ENCODE measurements at places on chromosomes 13 and 19.
A peak's percentile ranks its signal among the peaks of the same experiment; 100 is the strongest.

- no peak for DNase-seq
Observed at GRCh38 chr19:7265963-7266362, 28.3 kb downstream of the INSR start.

DNA sequence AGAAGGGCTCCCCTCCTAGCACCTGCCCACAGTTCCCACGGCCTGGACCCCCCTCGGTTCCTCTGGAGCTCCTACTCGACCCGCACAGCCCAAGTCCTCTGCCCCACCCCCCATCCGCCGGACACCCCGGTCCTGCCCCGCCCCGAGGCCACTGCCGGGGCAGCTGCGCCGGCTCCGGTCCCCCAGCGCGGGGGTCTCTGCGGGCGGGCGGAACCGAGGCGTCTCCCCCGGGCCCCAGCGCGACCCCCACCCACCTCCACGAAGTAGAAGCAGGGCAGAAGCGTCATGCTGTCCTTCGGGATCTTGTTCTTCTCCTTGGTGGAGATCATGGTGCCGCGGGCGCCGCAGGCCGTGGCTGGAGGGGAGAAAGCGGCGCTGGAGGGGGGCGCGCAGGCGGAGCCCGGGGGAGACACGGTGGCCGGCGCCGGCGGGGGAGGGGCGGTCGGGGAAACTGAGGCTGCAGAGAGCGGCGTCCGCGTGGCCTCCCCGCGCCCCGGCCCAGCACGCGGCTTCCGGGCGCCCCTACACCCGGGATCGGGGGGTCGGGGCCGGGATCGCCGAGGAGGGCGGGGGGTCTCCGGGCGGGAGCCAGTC is 427 bp downstream of the PLPPR3 start:
- DNase-seq = no peak

DNA sequence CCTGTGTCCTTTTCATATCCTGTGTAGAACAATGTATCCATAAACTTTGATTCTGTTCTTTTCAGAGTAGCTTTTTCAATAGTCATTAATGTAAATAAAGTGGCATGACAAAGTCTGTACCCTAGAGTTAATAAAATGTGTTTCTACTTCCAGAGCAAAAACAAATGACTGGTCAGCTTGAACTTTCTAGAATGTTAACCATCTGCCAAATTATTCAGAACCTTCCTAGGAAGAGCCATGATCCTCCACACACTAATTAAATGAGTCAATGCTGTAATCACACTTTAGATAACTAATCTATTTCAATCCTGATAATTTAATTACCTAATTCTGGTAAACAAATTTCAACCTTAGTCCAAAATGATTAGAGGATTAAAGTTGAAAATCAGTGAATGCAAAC is 73.2 kb downstream of the DIAPH3 start:
- no peak for DNase-seq

- no peak for DNase-seq
Observed at GRCh38 chr13:74032325-74032724, 101.9 kb downstream of the KLF12 start.

DNA sequence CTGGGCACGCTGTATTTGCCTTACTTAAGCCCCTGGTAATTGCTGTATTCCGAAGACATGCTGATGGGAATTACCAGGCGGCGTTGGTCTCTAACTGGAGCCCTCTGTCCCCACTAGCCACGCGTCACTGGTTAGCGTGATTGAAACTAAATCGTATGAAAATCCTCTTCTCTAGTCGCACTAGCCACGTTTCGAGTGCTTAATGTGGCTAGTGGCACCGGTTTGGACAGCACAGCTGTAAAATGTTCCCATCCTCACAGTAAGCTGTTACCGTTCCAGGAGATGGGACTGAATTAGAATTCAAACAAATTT is 676 bp downstream of the BRCA2 start:
- no peak for DNase-seq

DNA sequence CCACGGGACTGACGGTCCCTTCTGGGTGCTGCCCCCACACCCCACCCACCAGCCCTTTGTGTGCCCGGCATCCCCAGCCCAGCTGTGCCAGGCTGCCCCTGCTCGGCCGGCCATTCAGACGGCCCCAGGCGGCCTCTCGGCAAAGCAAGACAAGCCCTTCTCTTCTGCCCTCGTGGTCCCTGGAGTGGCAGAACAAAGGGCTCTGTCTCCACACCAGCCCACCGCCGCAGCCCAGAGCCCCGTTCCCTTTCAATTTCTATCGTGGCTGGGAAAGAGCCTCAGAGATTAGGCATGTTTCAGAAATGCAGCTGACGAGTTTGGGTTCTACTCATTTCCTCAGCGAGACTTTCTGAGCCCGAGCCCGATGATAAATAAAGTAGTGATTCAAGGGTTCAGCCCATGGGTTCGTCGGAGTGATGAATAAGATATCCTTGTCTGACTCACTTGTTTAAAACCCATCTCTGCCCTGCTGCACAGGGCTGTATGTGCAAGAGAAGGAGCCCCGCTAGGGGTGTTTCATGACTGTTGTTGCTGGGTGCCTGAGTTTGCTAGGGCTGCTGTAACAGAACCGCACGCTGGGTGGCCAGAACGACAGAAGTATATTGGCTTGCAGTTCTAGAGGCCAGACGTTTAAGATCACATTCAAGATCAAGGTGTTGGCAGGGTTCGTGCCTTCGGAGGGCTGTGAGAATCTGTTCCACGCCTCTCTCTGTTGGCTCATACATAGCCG is 4.3 kb downstream of the MYO9B start:
- peak; percentile 97 for DNase-seq

GRCh38 chr19:51289635-51290034 is 21.8 kb upstream of the IGLON5 start:
- no peak for DNase-seq

GRCh38 chr19:18349524-18350128 is 9.2 kb downstream of the PGPEP1 start:
- peak; percentile 54 for DNase-seq

- DNase-seq = no peak
Observed at GRCh38 chr13:33403807-33404362, 118.3 kb upstream of the STARD13 start.

All from kidney glomerular epithelial cell (primary cell).